ENCODE measurements at places on chromosomes 4 and X. TPM values are rescaled to one million over a fixed set of nuclear protein-coding genes. Genes with fewer than 3 reads are reported as not detected.

The CRLF2 gene
- total RNA-seq, result not detected

The SHROOM3 gene
- total RNA-seq, result 1.3 TPM

The CXorf65 gene
- total RNA-seq, result not detected

The SYNPO2 gene
- total RNA-seq, result 4,186 TPM

DNA sequence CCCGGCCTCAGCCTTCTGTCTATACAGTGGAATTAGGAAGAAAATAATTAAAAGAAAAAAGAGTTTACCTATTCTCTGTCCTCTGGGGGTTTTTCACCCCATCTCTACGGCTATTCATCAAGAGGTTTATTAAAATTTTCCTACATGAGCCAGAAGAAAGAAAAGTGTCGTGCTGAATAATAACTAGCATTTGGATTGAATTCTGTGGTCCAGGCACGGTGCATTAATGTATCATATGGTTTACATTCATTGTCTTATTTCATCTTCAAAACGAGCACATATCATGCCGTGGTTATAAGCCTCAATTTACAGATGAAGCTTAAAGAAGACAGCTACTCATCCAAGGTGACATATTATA lies 5.4 kb upstream of the NAA15 start:
- H3K4me1 ChIP-seq, result peaks cover 37% of the 10 kb centered on the region
- peak overlapping the region; percentile 98 for H3K27ac ChIP-seq
- H3K4me3 ChIP-seq, result peak overlapping the region; percentile 88
- DNase-seq, result no peak

DNA sequence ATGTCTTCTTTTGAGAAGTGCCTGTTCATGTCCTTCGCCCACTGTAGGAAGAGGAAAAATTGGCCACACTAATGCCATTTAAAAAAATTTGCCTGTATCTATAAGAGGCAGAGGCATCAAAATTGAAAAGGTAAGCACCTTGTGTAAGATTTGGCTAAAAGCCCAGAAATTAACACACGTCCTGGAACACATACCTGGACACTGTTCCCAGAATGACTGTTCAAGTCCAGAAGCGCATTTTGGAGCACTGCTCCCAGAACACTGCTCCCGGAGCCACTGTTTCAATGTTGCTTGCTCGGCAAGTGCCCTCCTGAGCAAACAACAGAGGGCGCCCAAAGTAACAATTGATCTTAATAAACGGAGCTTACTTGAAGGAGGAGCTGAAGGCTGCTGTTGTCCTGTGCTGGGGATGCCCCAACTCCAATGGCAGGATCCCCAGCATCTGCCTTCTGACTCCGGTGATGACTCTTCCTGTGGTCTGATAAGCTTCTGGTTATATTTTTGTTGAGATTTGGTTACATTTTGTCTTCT lies 1958.6 kb downstream of the C4orf33 start:
- no peaks in the 10 kb centered on the region for H3K27me3 ChIP-seq
- H3K27ac ChIP-seq, result no peak overlapping the region
- H3K36me3 ChIP-seq, result no peaks in the 10 kb centered on the region
- no peak overlapping the region for H3K4me3 ChIP-seq

GRCh38 chr4:151968643-151969042 lies 207.8 kb upstream of the GATB start:
- no peak overlapping the region for H3K27ac ChIP-seq
- no peak for DNase-seq
- no peaks in the 10 kb centered on the region for H3K36me3 ChIP-seq
- H3K4me1 ChIP-seq, result no peaks in the 10 kb centered on the region

DNA sequence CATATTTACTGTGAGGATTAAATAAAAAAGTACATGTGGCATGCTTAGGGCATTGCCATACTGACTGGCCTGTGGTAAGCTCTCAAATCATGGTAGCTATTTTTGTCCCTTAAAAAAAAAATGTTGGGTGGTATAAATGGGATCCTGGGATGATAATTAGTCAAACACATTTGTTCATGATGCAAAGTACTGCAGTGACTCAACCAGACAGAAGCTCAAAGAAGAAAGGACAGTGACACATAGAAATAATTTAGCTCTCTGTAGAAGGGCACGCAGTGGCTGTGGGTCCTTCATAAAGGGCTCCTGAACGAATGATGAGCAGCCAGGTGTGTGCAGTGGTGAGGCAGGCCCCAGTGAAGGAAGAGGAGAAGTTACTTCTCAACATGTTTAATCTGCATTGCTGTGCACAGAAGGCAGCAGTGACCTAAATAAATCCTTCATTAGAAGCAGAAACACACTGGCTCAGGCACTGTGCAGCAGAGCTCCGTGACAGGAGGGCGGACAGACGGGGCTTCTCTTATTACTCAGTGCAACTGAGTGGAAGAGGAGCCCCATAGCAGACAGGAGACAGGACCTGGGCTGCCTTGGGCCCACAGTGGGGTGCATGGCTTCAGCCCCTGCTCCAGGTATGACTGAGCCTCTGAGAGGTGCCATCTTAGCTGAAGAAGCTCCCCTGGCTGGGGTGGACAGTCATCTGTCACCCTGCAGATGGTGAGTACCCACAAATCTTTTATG lies 20.3 kb downstream of the HS3ST1 start:
- no peaks in the 10 kb centered on the region for H3K4me1 ChIP-seq
- no peak overlapping the region for H3K4me3 ChIP-seq
- H3K27ac ChIP-seq, result no peak overlapping the region

GRCh38 chr4:108581083-108581482 lies 39.3 kb upstream of the RPL34 start:
- no peak overlapping the region for H3K27ac ChIP-seq
- H3K27me3 ChIP-seq, result no peaks in the 10 kb centered on the region
- no peaks in the 10 kb centered on the region for H3K36me3 ChIP-seq
- H3K4me1 ChIP-seq, result no peaks in the 10 kb centered on the region

DNA sequence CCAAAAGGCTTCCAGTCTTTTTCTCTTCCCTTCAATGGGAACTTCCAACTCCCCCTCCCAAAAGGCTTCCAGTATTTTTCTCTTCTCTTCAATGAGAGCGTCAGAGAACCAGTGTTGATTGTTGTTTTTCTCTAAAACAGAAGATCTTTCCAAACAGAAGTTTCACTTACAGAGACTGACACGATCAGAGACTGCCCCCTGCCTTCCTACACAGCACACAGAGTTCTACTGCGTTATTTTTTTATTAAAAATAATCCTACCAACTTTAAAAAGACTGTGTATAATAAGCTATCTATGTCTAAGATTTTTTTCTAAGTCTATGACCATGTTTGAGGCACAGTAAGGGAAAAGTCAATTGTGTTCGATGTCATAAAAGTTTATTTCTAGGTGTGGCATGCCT lies 3.5 kb upstream of the HTR2C start:
- no peak for DNase-seq
- H3K27me3 ChIP-seq, result peaks cover 51% of the 10 kb centered on the region
- no peak overlapping the region for H3K4me3 ChIP-seq

DNA sequence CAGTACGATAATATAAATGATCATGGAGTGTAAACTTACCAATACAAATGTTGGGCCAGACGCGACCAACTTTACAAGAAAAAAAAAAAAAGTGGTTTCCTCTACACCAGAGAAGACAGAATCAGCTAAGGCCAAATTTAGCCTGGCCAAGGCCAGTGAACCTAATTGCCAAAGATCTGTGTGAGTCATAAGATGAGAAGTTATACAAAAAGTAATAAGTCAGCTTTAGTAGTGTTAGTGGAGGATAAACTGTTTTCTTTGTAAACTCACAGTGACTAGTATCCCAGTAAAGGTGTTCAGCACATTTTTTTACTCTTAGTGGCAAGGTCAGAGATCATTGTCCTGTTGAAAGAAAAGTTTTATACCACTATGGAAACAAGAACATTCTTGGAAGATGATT lies 531.4 kb upstream of the TECRL start:
- H3K4me3 ChIP-seq, result no peak overlapping the region
- no peaks in the 10 kb centered on the region for H3K36me3 ChIP-seq
- H3K27me3 ChIP-seq, result no peaks in the 10 kb centered on the region

DNA sequence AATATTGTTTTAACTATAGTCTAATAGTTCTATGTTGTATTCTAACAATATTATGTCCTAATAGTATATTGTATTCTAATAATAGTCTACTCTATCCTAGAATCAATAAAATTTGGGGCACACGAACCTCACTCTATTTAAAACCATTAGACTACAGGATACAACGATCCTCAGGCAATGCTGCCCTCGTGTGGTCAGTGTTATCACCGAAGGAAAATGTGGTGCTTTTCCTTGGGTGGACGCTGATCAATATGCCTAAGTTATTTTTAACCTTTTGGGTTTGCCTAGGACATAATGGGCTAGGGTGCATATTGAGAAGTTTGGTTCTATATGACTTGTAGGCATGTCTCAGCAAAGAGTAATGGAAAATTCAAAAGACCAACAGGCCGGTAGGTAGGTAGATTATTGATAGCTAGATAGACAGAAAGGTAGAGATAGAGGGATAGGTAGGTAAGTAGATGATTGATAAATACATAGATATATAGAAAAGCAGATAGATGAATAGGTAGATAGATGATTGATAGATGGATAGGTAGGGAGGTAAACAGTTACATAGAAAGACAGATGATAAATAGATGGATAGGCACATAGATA lies 75.1 kb downstream of the PRKX start:
- H3K36me3 ChIP-seq, result no peaks in the 10 kb centered on the region
- no peaks in the 10 kb centered on the region for H3K27me3 ChIP-seq

GRCh38 chr4:5753366-5753765 lies 42.4 kb downstream of the EVC start:
- DNase-seq, result no peak
- H3K4me1 ChIP-seq, result no peaks in the 10 kb centered on the region

- no peak overlapping the region for H3K4me3 ChIP-seq
- no peak overlapping the region for H3K27ac ChIP-seq
- DNase-seq, result peak; percentile 15
- no peaks in the 10 kb centered on the region for H3K36me3 ChIP-seq
- no peaks in the 10 kb centered on the region for H3K4me1 ChIP-seq
Observed at GRCh38 chrX:132505116-132505515, 16.3 kb upstream of the MBNL3 start.

DNA sequence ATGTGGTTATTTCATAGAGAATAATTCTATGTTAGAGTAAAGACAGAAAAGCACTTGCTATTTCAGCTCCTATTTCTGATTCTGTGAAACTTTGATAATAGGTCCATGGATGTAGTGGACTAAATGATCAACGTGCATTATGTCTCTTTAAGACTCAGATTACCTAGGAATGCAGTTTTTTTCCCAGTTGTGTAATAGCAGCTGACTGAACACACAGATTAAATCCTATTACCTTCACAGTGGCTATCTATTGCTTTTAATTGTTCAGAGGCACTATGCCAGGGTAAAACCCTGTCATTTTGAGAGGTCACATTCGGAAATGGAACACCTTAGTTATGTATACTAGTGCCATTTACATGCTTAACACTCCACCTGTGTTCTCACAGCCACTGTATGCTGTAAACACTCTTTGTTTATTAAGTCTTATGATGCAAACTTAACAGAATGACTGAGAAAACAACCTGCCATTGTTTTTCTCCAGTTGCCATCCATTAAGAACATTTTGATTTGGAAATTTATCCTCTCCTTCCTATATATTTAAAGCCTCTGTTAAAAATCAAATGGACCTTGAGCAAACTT lies 70.5 kb downstream of the HPGD start:
- no peaks in the 10 kb centered on the region for H3K36me3 ChIP-seq
- H3K27me3 ChIP-seq, result no peaks in the 10 kb centered on the region
- H3K27ac ChIP-seq, result no peak overlapping the region
- H3K4me1 ChIP-seq, result peaks cover 2% of the 10 kb centered on the region

DNA sequence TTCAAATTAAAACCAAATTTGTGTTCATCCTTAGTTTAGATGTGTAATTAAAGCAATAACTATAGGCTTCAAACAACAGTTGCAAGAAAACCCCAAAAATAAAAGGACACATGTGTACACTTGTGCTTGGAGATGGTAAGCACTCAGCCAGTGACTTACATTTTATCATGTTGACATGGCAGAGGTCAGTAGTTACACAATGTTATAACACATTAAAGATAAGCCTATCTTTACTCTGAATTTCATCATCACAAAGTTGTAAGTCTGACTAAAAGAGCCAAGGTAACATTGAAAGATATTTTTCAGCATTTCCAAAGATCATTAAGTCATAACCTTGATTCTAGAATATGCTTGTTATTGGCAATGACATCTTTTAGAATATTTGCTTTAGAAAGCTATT lies 98.5 kb upstream of the PNPLA4 start:
- H3K27me3 ChIP-seq, result no peaks in the 10 kb centered on the region
- DNase-seq, result no peak
- no peak overlapping the region for H3K27ac ChIP-seq
- H3K4me1 ChIP-seq, result no peaks in the 10 kb centered on the region
- no peaks in the 10 kb centered on the region for H3K36me3 ChIP-seq

- DNase-seq, result no peak
- no peak overlapping the region for H3K27ac ChIP-seq
- no peaks in the 10 kb centered on the region for H3K36me3 ChIP-seq
- H3K4me3 ChIP-seq, result no peak overlapping the region
- H3K4me1 ChIP-seq, result no peaks in the 10 kb centered on the region
Observed at GRCh38 chr4:114108869-114109268, 129.4 kb upstream of the ARSJ start.

DNA sequence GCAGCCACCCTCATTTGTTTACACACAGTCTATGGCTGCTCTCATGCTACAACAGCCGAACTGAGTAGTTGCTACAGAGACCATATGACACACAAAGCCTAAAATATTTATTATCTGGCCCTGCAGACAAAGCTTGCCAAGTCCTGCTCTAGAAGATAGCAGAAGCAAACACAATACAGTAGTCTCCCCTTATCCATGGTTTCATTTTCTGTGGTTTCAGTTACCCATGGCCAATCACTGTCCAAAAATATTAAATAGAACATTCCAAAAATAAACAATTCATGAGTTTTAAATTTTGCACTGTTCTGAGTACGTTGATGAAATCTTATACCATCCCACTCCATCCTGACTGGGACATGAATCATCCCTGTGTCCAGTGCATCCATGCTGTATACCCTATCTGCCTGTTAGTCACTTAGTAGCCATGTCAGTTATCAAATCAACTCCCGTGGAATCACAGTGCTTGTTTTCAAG lies 40.2 kb upstream of the ZNF81 start:
- H3K27ac ChIP-seq, result peak overlapping the region; percentile 72
- DNase-seq, result no peak
- no peaks in the 10 kb centered on the region for H3K27me3 ChIP-seq
- H3K4me3 ChIP-seq, result no peak overlapping the region
- H3K4me1 ChIP-seq, result no peaks in the 10 kb centered on the region

- no peak overlapping the region for H3K27ac ChIP-seq
- DNase-seq, result no peak
- H3K27me3 ChIP-seq, result no peaks in the 10 kb centered on the region
Observed at GRCh38 chrX:148457279-148457678, 43.1 kb upstream of the AFF2 start.

- H3K36me3 ChIP-seq, result peaks cover 79% of the 10 kb centered on the region
- H3K4me3 ChIP-seq, result no peak overlapping the region
- no peak overlapping the region for H3K27ac ChIP-seq
- DNase-seq, result no peak
- peaks cover 16% of the 10 kb centered on the region for H3K4me1 ChIP-seq
Observed at GRCh38 chr4:3177905-3178304, 71.1 kb upstream of the MSANTD1 start.

GRCh38 chrX:148035380-148035779 lies 54.2 kb downstream of the FMR1NB start:
- no peak overlapping the region for H3K4me3 ChIP-seq
- H3K36me3 ChIP-seq, result no peaks in the 10 kb centered on the region
- DNase-seq, result no peak
- H3K27me3 ChIP-seq, result no peaks in the 10 kb centered on the region
- H3K4me1 ChIP-seq, result no peaks in the 10 kb centered on the region

All from gastrocnemius medialis (tissue), 4 donors.